ENCODE measurements at places on chromosomes 2 and 18.

DNA sequence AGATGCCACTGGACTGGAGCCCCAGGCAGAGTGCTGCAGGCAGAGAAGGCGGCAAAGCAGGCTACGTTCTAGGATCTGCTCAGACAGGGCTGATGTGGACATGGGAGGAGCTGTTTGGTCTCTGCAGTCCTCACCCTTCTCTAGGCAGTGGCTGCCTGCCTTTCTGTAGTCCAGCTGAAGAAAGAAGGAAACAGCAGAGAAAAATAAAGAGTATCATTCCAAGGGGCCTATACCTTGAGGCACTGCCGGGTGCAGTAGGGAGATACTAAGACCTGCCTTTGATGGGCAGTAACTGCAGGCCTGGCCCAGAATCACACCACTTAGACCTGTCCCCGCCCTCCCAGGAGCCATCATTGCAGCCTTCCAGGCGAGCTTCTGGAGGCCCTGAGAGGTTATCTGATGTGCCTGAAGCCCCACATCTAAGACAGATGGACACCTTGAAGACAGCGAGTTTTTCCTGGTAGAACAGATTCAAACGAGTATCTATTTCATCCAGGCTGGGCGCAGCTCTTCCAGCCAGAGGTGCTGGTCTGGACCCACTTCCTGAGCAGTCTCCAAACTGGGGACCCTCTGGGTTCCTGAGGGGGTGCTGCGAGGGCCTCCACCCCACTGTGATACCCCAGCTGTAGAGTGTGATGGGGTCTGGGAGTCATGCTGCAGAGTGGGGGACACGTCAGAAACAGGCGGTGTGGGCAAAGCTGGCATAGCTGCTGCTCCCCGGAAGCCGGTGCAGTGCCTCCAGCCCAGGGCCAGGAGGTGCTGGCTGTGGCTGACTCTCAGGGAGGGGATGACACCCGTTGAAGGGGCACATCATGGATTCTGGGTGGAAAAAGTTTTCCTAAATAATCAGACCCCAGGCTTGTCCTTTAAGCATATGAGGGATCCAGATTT, 87.3 kb upstream of the OTOS start:
- no peak for DNase-seq

DNA sequence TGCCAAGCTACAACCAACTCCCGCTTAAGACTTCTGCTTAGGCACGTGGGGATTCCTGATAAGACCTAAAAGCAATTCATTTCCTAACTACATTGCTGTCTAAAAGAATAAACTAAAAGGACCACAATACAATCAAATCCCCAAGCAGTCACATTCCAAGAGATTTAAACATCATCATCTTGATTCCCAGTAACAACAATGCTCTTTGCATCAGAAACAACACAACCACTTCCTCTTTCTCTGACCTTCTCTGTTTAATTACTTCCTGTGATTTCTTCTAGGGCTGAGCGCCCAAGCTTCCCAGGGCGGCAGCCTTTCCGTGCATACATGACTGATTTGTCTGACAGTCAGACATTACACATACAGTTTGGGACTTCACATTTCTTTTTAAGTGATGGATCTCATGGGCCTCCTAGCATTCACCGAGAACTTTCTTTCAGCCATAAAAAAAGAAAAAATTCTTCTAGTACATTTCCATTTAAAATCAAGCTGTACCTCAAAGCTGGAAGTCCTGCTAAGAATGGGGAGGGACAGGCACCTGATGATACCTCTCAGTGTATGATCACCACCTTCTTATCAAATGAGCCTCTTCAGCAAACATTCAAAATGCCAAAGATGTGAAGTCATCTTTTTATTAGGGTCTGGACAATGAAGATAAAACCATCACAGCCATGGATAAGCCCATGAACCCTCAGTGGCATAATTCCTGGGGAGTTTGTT, 11.5 kb downstream of the SPRED2 start:
- DNase-seq, result peak; percentile 55

GRCh38 chr2:38374984-38375383, 2.1 kb downstream of the ATL2 start:
- DNase-seq, result no peak

GRCh38 chr2:164913640-164914350, 41.5 kb downstream of the SLC38A11 start:
- DNase-seq, result peak; percentile 19

- no peak for DNase-seq
Observed at GRCh38 chr2:237747189-237747588, 51.4 kb upstream of the RBM44 start.

GRCh38 chr18:35042389-35043071, 1.3 kb downstream of the MAPRE2 start:
- no peak for DNase-seq

DNA sequence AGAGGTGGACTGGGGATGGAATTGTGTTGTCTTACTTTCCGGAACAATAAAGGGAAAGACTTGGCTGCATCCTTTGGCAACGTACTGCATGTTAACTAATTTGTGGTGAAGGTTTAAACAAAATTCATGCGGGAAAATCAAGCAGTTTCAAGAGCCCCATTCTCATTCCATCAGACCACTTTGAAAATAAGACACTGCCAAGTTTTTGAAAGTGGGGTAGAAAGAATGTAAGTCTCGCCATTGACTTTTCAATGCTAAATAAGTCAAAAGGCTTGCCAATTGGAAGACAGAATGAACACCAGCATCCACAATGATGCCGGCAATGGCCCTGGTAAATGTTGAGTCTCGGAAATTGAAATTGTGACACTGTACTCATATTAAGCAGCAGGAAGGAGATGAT, 322.0 kb downstream of the RND3 start:
- peak; percentile 78 for DNase-seq

- DNase-seq, result no peak
Observed at GRCh38 chr18:58042826-58043490, 1.1 kb upstream of the NEDD4L start.

DNA sequence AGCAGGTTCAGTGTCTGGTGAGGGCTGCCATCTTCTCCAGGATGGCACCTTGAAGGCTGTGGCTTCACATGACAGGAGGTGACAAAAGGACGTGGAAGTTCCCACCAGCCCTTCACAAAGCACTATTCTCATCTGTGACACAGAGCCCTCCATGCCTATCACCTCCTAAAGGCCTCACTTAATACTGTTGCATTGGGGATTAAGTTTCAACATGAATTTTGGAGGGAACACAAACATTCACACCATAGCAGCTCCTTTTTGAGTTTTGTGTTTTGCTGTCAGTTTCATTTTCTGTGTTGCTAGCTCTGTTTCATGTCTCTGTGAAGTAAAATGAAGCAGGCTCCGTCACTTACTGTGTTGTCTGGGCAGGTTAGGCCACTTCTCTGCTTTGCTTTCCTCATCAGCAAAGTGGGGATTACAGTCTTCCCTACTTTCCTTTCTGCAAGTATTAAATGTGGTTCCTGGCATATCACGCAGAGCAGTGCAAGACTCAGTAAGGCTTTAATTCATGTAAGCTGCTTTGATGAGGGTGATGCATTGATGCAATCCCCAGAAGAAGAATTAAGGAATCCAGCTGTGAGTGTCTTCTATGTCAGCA, 31.6 kb downstream of the LIMS1 start:
- DNase-seq, result peak; percentile 44

- no peak for DNase-seq
Observed at GRCh38 chr2:239610457-239611221, 209.8 kb upstream of the HDAC4 start.

- DNase-seq, result no peak
Observed at GRCh38 chr2:226611196-226611943, 188.2 kb downstream of the IRS1 start.

- DNase-seq, result peak; percentile 77
Observed at GRCh38 chr2:156908825-156909224, 348.7 kb upstream of the GALNT5 start.

DNA sequence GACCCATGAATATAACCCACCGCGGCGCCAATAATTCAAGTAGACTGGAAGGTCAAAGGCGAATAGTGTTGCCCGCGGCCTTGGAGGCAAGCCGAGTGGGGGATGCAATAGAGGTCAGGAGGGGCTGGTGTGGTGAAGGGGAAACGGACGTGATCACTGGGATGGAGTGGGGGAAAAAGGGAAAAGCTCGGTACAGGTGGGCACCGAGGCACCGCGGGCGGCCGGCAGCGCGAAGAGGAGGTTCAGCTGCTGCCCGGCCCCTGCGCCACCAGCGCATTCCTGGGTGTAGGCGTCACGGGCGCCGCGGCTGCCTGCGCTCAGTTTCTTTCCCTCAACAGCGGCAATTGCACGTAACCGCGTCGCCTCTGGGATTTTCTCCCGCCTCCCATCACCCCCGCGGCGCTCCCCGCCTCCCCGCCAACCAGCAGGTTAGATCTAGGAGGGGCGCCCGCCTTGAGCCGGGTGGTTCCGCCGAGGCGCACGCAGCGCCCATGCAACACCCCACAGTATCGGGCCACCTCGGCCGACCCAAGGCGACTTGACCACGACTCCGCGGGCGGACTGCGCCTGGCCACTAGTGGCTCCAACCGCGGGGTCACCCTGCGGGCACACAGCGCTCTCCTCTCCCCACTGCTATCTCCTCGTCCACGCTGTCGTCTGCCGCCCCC, 1.5 kb downstream of the RND3 start:
- peak; percentile 88 for DNase-seq

- peak; percentile 58 for DNase-seq
Observed at GRCh38 chr2:165645930-165646831, 147.9 kb downstream of the GALNT3 start.

DNA sequence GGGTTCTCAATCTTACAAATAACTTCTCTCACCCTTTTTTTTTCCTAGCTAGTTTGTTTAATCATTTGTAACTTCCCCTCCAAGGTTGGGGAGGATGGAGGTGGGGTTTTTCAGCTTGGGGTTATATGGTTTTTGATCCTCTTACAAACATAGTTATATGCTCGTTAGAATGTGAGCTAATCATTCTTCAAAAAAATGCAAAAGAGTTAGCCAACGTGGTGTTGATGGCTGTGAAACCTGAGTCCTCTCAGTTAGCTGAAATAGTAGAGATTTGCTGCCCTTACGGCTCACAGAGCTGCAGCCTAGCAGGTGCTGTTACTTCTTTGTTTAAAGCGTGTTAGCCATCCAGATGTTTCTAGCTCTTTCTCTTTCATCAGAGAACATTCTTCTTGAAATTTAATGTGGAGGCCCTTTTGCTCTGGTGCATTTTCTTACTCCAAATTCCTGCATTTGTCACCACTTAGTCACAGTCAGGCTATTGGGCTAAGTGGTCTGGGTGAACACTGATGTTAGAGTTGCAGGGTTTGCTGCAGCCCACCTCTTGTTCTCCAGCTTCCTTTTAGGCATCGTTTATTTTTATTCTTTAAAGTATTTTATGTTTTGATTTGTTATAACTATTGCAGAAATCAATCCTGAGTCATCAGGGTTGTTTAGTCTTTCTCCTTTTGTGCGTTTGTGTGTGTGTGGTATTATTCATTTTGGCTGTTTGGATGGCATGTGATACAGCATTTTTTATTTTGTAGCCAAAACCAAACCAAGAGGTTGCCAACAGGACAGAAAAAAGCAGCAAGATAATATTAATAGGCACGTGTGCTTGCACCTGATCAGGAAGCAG, 41.1 kb downstream of the LIMS1 start:
- peak; percentile 89 for DNase-seq

DNA sequence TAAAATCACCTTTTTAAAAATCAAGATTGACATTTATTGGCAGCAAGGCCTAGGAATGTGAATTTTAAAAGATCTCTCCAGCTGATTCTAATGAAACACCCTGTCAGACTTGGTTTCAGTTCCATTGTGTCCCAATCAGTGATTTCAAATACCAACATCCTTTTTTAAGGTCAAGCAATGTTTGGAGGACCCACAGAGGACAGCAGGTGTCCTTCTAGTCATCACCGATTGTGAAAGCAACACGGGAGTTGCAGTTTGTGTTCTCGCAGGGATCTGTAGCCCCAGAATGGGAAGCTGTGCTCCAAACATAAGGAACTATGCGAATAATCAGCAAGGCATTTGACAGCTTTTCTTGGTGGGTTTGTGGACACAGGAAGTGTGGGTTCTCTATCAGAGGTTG, 4.5 kb upstream of the KIDINS220 start:
- DNase-seq, result no peak

- peak; percentile 55 for DNase-seq
Observed at GRCh38 chr2:60565472-60565871, 12.0 kb upstream of the BCL11A start.

GRCh38 chr2:6454286-6454990, 411.3 kb downstream of the CMPK2 start:
- DNase-seq, result no peak

DNA sequence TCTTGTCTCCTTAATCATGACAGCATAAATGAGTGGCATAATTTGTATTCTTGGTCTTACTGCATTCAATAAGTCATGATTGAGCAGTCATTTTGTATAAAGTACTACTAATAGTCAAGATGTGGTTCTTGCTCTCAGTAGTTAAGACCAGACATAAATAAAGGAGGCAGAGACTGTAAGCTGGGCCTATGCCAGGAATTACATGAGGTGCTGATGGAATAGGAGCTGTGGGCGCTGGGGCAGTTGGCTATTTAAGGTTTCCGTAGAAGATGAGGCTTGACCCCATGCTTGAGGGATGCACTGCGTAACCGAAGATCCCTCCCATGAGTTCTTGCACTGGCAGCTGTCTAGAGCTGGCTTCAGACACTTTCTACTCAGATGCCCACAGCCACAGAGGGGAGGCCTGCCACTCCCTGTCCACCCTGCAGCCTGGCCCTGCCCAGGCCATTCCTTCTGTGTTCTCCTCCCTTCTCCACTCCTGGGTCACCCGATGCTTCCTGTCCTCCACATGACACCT, 150.9 kb upstream of the REV1 start:
- DNase-seq, result peak; percentile 63

DNA sequence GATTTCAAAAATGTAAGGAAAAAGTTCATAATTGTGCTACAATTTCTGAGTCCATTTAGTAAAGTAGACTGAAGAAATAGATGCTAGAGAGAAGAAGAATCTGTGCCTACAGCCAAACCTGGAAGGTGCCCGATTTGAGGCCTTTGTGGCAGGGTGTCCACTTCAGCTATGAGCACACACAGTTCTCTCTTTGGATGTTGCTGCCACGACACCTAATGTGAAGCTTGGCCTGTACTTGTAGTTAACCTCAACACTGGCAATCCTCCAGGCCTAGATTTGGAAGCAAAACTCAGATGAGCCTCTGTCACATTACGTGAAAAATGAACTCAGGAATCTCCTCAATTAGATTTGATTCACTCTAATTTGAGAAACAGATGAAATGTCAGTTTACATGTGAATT, 90.1 kb upstream of the LRP1B start:
- peak; percentile 5 for DNase-seq

DNA sequence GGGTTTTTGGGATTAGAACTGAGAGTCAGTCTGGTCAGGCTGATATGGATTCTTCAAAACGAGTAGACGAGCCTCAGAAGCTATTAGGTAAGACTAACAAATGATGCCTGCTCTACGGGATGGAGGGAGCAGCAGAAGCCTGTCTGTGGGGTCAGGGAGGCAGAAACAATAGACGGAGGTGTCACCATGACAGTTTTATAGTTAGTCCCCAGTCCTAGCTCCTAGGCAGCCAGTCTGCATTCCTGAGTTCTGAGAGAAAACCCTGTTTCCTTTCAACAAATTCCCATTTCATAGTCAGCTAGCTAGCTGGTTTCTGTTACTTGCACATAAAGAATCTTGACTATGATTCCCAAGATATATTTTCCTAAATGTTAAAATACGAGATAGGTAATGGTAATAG, 542.1 kb downstream of the PID1 start:
- DNase-seq, result peak; percentile 31

GRCh38 chr18:12121175-12122042, 27.8 kb downstream of the ANKRD62 start:
- DNase-seq, result peak; percentile 4

GRCh38 chr2:73293534-73294171, at the start of gene EGR4:
TSS of gene EGR4 (minus strand) at chr2:73293548. CDS start at chr2:73293317, 231 bp downstream.
- DNase-seq, result peak; percentile 51

Measured in fibroblast of skin of abdomen (primary cell).